ENCODE measurements at places on chromosomes 2 and 18. TPM values are rescaled to one million over a fixed set of nuclear protein-coding genes. Genes with fewer than 3 reads are reported as not detected.

The PLCD4 gene
- 60.9 TPM for total RNA-seq

The MYCN gene
- 0.17 TPM for total RNA-seq

The KYNU gene
- total RNA-seq = 0.46 TPM

- DNase-seq = no peak
Observed at GRCh38 chr2:107728586-107728985, 98.1 kb upstream of the RGPD4 start.

GRCh38 chr2:170247333-170247732, 69.4 kb downstream of the MYO3B start:
- DNase-seq = no peak

DNA sequence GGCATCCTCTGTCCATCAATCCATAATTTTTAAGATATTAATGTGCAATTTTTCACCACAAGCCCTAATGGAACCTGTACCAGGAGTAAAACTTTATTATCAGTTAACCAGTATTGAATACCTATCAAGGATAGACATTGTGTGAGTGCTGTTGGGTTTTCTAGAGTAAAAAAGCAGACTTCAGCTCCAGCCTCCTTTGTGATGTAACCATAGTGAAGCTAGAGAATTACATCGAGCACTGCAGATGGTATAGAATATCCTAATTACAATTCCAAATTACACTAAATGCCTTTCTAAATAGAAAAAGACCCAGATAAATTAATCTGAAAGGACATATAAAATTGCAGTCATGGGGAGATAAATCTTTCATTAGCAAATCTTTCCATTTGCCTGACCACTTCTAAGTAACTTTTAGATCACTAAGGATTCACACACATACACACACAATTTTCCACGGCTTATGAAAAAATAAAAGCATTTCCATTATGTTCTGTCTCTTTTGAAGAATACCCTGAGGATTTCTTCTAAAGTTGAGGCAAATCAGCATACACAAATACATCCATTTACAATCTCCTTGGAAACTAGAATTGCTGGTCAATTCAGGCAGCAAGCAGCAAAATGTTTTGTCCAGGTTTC, 117.1 kb upstream of the TANK start:
- DNase-seq = no peak

GRCh38 chr2:232887171-232887850, 17.2 kb downstream of the SNORC start:
- DNase-seq = no peak

GRCh38 chr2:109379507-109379906, 234.3 kb downstream of the SEPTIN10 start:
- no peak for DNase-seq

Data from gastrocnemius medialis (tissue), 4 donors.